Astrocyte of the spinal cord (primary cell): ENCODE measurements at places on chromosomes 4 and X.

DNA sequence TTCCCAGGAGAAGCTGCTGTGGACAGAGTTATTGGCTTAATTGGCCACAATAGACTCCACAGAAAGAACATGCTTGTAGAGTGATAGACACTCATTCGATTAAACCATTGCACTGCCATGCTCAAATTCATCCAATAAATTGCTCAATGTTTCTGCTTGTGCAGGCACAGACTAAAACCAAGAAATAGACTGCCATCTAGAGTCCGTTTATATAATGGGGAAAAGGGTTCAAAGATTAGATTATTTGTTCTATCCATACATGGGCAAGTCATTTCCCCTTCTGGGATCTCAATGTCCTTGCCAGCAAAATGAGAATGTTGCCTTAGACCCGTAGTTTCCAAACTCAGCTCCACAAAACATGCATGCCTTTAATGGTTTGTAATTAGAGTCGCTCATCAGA is 8.7 kb downstream of the SMIM10 start:
- DNase-seq, result peak; percentile 52

- DNase-seq, result no peak
Measured at GRCh38 chr4:66062921-66063320, 392.6 kb upstream of the EPHA5 start.

DNA sequence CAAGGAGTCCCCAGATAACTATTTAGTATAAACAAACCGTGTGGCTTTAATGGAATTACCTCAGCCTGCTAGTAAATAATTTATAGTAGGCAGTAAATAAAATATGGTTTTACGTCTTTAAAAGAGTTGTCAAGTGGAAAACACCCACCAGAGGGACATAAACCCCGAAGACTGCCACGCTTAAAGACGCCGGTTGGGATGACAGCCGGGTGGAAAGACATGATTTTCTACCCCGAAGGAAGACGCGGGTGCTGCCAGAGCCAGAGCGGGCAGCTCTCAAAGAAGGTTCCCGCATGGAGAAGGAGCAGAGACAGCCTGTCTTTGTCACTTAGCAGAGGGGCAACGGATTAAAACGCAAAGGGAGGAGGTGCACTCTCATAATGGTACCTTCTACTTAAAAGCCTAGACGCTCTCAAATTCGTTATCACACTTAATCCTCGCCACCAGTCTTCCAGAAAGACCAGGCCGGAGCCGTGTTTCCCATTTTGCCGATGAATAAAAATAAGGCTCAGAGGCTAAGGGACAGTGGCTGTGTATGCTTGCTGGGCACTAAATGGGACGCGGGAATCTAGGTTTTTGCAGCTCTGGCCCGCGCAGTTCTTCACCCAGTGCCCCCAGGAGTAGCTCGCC is 140.5 kb upstream of the ZIC3 start:
- DNase-seq, result no peak

- peak; percentile 2 for DNase-seq
Measured at GRCh38 chr4:35559559-35560365, 684.6 kb downstream of the ARAP2 start.

- no peak for DNase-seq
Measured at GRCh38 chrX:46380148-46380752, 165.0 kb downstream of the ZNF674 start.

DNA sequence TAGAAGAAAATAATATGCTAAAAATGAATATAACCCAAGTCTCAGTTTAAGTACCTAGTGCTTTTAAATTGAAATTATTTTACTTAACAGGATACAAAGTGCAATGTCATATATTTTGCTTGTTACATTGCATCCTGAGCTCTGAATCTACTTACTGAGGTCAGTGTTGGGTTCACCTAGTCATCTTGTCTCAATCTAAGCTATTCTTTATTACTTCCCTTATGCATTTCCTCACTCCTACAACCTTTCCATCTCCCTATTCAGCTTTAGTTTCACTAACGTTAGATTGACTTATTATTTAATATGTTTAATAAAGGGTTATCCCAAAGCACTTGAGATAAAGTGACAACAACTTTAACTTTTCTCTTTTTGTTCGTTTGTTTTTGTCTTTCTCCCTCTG is 483.7 kb downstream of the FSTL5 start:
- no peak for DNase-seq
